ENCODE measurements at places on chromosomes 11 and 22.

GRCh38 chr11:128424271-128424711, 163.1 kb downstream of the ETS1 start:
- peak; percentile 38 for DNase-seq

DNA sequence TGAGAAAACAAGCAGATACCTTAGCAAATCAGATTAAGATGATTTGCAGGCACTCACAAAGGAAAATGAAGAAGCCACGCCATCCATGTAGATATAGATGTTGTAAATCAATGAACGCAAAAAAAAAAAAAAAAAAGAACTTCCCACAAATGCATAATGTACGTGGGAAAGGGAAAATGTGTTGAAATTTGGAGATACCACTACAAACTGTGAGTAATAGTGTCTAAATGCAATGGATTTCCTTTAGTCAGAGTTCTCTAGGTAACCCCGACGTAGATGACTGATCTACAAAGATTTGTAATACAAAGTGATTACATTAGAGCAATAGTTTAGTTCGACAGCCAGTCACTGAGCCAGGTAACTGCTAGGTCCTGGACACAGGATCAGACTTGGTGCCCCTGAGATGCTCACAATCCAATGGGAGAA, 783 bp upstream of the ANKRD54 start:
- no peak for DNase-seq

GRCh38 chr11:24253237-24253760, 243.6 kb upstream of the LUZP2 start:
- DNase-seq = no peak

DNA sequence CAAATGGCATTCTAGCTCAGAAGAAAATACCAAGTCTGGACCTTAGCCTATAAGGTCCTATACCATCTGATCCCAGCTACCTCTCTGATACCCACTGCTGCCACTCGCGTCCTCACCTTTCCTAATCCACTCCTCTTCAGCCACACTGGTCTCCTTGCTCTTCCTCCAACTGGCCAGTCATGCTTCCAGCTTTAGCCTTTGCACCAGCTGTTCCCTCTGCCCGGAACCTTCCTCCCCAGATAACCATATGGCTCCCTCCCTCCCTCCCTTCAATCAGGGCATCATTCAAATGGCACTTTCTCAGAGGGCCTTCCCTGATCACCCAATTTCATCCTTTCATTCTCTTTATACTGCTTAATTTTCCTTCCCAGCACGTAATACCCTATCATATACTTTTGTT, 67.9 kb downstream of the KCNC1 start:
- DNase-seq = no peak

- no peak for DNase-seq
Measured at GRCh38 chr11:17012179-17012578, 2.0 kb downstream of the PLEKHA7 start.

GRCh38 chr11:77127235-77127911, 673 bp upstream of the MYO7A start:
- peak; percentile 69 for DNase-seq

DNA sequence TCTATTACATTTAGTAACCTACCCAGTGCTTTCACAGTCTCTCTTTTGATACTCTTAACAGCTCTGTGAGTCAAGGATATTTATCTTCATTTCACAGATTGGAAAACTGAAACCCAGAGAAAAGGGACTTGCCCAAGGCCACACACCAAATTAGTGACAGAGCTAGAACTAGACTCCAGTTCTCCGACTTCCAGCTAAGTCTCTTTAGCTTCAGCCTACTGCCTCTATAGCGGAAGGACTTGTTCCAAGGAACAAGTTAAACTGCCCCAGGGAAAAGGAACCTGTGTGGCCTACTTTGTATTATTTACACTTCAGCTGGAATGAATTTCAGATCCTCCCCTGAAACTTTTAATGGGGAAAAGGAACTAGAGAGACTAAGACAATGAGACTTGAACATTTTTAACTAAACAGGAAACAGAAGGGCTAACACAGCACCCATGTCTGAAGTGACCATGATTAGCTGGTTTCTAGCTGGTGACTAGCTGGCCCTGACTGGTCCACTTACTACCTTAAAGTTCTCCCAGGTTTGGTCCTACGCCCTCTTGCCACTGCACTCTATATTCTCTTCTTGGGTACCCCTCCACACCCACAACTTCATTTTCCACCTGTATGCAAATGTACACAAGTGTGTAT, 1.3 kb downstream of the LRRC51 start:
- DNase-seq = no peak

DNA sequence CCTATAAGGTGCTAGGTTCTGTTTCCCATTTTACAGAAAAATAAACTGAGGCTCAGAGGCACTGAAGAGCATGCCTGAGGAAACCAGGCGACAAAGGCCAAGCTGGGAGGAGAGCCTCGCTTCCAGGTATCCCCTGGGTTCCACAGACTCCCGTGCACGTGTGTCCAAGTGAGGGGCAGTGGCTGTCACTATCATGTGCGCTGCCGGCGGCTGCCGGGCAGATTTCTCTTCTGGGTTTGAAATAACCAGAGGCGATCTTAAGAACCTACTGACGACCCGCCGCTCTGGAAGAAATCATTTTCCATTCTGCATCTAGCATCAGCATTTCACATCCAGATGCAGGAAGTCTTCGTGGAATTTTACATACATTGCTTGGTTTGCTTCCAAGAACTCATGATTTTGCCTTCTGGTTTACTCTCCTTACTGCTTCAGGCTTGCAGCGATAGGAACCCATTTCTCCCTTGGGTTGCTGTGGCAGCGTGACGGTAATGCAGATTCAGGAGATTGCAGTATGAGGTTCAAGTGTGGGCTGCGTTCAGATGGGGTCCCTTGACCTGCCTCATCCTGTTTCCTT, 28.6 kb downstream of the ARHGAP8 start:
- DNase-seq = no peak

- DNase-seq = no peak
Measured at GRCh38 chr11:95760941-95761340, 28.6 kb downstream of the FAM76B start.

GRCh38 chr11:19871531-19871930, 158.9 kb downstream of the NAV2 start:
- DNase-seq = no peak

DNA sequence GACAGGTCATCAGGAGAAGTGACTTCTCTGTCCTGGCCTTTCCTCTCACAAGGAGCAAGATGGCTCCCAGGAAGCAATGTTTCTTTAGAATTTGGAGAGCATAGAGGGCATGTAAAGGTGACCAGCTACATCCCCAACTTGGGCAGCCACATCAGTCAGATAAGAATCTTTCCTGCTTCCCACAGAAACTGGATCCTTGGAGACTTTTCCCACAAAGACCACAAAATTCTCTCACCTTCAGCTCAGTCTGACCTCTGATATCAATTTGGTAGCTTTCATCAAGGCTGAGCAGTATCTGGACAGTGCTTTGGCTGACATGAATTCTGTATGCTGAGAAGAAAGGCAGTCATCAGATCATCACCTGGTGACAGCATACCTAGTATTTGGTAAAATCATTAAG, 23.3 kb upstream of the LRRC32 start:
- no peak for DNase-seq

DNA sequence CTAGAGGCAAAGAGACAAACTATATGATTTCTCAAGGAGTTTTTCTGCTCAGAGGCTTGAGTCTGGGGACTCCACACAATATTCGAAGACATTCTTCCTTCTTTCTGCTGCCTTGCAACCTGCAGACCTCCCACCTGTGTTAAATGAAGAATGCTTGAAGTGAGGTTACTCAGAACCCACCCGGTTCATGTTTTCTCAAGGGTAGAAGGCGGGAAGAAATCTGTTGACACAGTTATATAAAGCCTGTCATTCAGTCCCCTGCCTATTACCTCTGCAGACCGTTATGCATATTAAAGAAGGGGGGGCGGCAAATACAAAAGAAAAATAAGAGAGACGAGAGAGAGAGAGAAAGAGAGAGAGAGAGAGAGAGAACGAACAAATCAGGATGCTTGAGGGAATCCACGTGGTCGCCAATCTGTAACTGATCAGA, 2.2 kb upstream of the KMT2A start:
- no peak for DNase-seq

Data from midbrain (tissue), 1 donor.